ENCODE measurements at places on chromosomes 1 and 21.

- peak; percentile 19 for DNase-seq
Measured at GRCh38 chr1:182404781-182405180, 4.3 kb upstream of the TEDDM1 start.

DNA sequence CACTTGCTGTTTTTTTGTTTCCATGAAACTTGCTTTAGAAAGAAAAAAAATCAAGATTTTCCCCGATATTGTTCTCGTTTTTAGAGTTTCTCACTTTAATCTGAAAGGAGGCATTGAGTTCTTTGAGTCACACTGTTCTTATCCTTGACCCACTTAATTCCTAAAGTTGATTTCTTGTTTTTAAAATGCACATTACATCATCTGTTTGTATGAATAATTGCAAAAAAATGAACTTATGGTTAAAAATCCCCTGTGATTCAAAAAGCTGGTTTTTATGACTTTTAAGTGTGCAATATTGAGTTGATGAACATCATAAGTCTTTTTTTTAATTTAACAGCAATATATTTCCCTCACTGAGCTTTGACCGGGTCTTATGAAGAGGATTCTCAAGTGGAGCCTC, 131.6 kb downstream of the SNX7 start:
- DNase-seq, result no peak

DNA sequence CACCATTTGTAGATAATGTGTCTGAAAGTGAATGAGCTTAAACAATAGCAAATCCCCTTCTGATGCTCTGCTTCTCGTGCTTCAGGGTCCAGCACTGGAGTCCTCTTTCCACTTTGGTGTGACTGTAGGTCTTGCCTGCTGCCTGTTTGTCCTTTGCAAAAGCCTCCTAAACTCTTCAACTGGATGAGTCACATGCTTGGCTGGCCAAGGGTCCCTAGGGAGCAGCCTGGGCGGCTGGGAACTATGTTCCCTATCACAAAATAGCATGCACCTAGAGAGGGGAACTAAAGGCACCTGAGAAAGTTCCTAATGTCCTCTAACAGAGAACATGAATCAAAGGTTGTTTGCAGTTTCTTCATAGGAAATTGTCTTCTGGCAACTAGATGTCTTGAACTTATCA, 607.2 kb upstream of the PLXNA2 start:
- no peak for DNase-seq

DNA sequence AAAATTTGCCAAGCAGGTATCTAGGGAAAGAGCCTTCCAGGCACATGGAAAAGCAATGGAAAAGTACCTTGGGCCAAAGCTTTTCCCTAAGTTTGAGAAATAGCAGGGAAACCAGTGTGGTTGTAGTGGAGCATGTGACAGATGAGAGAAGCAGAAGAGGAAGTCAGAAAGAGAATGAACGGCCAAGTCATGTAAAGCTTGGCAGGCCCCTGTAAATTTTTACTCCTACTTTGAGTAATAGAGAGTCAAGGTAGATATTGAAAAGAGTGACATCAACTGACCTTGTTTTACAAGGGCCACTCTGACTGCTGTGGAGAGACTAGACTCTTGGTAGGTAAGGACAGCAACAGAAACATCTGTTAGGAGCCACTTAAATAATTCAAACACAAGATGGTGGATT, 180.9 kb upstream of the PRMT6 start:
- no peak for DNase-seq

- no peak for DNase-seq
Measured at GRCh38 chr1:200346700-200347099, 63.1 kb downstream of the ZNF281 start.

GRCh38 chr1:33261344-33261743, 5.1 kb downstream of the ZNF362 start:
- DNase-seq, result no peak

- no peak for DNase-seq
Measured at GRCh38 chr1:234040446-234041317, 136.2 kb downstream of the SLC35F3 start.

DNA sequence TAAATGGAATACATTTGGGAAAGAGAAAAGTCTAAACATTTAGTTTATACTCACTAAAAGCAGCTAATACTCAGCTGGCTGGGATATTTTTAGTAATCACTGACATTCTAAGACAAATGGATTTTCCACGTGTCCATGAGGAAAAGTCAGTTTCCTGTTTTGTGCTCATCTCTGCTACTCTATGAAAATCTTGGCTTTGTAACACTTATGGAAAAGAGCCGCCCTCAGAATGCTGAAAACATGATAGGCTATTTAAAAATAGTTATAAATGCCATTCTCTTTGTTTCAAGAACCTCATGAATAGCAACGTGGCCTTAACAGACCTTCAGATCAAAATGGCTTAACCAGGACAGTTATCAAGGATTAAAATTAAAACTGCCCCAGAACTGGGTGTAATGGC, 29.9 kb downstream of the MRAP start:
- no peak for DNase-seq

- no peak for DNase-seq
Measured at GRCh38 chr1:92952714-92953113, 8.5 kb downstream of the DIPK1A start.

DNA sequence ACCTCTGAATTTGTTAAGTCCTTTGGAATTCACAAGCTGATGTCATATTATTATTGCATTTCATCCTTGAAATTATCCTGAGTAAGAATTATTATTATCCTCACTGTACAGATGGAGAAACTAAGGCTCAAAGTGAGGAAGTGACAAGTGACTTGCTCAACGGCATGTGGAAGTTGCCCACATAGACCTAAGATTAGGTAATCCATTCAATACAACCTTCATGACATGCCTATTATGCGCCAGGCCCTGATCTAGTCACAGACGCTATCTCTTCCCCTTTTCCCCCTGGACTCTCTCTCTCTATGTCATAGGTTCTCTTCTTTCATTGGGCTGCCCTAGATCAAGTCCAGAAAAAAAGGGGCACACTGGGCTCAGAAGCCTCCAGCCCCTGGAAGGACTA, 84.9 kb upstream of the KCNK2 start:
- DNase-seq, result no peak

GRCh38 chr1:246642719-246643118, 76.5 kb downstream of the CNST start:
- no peak for DNase-seq

GRCh38 chr1:43037466-43037865, 78.8 kb upstream of the SLC2A1 start:
- no peak for DNase-seq

DNA sequence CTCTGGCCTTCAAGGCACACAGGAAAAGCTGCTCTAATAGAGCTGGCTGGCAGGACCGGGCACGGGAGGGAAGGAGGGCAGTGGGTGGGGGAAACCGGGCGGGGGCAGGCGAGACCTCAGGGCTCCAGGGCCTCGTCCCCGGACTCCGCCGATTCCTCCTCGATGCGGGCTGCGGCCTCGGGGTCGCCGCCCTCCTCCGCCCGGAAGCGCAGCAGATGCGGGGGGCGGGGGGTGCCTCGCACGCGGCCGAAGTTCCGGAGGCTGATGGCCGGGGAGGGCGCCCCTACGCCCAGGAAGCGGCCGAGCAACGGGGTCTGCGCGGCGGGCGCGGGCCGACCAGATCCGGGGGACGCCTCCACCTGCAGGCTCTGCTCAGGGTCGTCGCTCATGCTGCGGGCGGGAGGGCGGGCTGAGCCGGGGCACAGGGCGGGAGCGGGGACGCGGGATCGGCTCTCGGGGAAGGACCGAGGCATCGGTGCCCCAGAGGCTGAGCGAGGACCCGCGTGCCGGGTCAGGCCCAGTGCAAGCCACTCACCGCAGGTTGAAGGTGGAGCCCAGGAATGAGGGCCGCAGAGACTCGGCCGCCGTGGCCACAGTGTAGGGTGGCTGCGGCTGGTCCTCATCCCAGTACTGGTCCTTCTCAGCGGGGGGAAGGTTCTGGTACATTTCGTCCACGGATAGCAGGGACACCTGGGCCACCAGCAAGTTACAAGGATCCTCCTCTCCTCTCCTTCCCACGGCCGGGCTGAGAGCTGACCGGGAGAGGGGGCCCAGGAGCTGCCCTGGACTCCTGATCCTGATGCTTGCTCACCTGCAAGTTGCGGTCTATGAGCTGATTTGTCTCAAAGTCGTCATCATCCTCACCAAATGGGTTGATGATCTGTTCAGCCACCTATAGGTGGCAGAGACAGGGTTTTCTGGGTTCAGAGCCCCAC, 3.6 kb downstream of the BEST4 start:
- DNase-seq, result no peak
